Activated naive CD8-positive, alpha-beta T cell treated with anti-CD3 and anti-CD28 coated beads for 36 hours (primary cell): ENCODE measurements at places on chromosomes 11 and 22. TPM values are rescaled to one million over a fixed set of nuclear protein-coding genes. Genes with fewer than 3 reads are reported as not detected.

- no peak for DNase-seq
These were observed 22.9 kb downstream of the CDKN1C start for GRCh38 chr11:2862395-2863275.

- DNase-seq, result no peak
These were observed 7.6 kb upstream of the AMPD3 start for GRCh38 chr11:10447445-10447844.

MPPED2 gene
- total RNA-seq, result 0.19 TPM

EIF1AD gene
- total RNA-seq, result 63.7 TPM

GRCh38 chr22:30078320-30079311, 1.6 kb upstream of the HORMAD2 start:
- DNase-seq, result no peak

DNA sequence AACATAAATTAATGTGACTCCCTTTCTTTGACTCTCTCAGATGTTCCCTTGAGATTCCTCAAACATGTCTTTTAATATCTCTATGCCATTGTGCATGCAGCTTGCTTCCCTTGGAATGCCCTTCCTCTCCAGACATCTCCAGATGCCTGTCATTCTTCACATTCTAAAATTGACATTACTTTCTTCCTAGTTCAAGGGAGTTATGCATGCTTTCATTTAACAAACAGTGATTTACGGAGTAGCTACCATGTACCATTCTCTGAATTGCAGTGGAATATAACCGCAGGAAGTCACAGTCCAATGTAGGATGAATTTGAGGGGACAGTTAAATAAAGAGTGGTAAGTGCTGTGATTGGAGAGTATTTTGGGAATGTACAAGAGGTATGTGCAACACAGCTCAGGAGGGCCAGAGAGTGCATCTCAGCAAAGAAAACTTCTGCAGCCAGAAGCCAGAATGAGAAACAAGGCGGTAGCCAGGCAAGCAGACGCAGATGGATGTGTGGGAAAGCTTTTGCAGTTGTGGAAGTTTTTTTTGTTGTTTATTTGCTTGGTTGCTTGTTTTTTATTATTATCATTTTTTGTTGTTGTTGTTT, 18.7 kb downstream of the MMP10 start:
- no peak for DNase-seq

MIAT gene
- 5.1 TPM for total RNA-seq

GRCh38 chr11:116984589-116984988, 113.6 kb downstream of the SIK3 start:
- DNase-seq, result no peak

- DNase-seq, result no peak
These were observed 6.3 kb downstream of the CCDC34 start for GRCh38 chr11:27356624-27357222.

OR8H1 gene
- not detected for total RNA-seq

DNA sequence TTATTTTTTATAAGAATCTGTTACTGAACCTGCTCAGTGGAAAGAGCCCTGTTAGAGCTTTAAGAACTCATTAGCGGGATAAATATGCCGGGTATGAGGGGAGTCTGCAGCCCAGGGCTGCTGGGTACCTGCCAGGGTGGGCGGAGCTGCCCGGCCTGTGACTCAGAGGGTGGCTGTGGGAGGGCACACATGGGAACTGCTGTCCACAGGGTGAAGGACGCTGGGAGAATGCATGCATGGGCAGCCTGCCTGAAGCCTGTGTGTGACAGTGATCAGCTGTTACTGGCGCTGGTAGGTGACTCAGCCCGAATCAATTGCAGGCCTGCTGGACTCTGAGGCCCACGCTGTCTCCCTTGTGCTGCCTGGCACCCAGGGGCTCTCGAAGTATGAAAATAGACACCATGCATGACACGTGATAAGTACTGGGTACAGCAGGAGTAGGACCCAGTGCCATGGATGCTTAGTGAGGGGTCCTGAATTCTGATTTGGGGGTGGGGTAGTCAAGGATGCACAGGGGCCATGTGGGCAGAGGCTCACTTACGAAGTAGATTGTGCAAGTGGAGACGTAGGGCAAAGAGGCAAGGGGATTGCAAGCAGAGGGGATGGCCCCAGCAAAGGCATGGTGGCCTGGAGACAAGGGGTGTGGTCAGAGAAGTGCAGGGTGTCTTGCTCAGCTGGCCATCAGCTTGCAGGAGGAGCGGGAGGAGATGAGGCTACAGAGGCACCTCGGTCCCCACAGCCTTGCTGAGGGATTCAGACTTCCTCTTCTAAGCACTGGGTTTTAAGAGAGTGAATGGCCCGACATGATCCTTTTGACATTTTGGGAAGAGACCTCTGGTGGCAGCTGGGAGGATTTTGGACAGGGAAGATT, 36.5 kb downstream of the GRIK4 start:
- DNase-seq, result no peak

DNA sequence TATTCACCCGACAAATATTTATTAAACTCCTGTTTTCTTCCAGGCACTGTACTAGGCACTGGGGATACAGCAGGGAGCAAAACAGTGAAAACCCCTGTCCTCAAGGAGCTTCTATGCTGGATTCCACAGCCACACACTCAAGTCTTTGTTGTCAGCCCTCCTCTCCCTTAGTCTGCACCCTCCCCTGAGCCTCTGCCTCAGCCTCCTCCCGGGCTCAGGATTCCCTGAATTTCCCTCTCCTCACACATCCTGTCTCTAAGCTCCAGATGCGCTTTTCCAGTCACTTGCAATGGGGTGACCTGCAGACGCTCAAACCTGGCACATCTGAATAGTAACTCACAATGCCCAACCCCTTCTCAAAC, 13.5 kb upstream of the TUB start:
- no peak for DNase-seq

GRCh38 chr22:49879871-49880270, 26.2 kb downstream of the ZBED4 start:
- DNase-seq, result no peak

GRCh38 chr11:130787973-130788570, 128.2 kb downstream of the SNX19 start:
- no peak for DNase-seq

DNA sequence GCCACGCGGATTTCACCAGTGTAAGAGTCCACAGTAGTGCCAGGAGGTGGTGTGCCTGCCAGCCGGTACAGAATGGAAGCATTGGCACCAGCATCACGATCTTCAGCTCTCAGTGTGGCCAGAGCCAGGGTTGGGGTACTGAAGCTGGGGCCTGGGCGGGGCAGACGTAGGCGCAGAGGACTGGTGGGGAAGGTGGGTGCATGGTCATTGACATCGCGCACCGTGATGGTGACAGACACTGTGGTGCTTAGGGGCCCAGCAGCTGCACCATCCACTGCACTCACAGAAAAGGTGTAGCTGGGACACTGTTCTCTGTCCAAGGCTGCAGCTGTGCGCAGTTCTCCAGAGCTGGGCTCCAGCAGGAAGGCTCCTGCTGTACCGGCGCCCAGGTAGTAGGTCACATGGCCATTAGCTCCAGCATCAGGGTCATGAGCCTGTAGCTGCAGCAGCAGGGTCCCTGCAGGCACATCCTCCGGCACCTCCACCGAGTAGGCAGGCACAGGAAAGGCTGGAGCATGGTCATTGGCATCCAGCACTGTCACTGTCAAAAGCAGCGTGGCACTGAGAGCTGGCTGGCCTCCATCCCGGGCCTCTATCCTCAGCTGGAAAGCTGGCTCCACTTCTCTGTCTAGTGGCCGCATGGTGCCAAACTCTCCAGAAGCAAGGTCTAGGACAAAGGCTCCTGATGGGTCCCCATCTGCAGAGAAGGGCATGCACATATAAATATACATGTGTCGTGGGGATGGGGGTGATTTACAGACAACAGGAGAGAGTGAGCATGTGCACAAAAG, 7.9 kb upstream of the TPP1 start:
- DNase-seq, result no peak

DNA sequence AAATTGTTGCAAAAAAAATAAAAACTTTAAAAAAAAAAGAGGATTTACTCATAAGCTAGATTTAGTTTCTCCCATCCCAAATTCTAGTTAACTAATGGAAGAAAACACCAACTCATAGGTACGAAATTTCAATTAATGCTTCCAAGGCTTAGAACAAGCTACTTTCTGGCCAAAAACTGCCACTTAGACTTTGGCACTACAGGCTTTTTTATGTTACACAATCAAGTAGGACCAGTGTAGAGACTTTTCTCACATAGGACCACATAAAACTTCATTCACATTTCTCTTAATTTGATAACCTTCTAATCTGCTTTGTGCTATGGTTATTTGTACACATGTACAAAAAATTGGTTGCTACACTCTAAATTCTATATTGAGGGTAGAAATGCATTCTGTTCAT, 3.1 kb downstream of the ST13 start:
- DNase-seq, result no peak

PKP3 gene
- not detected for total RNA-seq

DNA sequence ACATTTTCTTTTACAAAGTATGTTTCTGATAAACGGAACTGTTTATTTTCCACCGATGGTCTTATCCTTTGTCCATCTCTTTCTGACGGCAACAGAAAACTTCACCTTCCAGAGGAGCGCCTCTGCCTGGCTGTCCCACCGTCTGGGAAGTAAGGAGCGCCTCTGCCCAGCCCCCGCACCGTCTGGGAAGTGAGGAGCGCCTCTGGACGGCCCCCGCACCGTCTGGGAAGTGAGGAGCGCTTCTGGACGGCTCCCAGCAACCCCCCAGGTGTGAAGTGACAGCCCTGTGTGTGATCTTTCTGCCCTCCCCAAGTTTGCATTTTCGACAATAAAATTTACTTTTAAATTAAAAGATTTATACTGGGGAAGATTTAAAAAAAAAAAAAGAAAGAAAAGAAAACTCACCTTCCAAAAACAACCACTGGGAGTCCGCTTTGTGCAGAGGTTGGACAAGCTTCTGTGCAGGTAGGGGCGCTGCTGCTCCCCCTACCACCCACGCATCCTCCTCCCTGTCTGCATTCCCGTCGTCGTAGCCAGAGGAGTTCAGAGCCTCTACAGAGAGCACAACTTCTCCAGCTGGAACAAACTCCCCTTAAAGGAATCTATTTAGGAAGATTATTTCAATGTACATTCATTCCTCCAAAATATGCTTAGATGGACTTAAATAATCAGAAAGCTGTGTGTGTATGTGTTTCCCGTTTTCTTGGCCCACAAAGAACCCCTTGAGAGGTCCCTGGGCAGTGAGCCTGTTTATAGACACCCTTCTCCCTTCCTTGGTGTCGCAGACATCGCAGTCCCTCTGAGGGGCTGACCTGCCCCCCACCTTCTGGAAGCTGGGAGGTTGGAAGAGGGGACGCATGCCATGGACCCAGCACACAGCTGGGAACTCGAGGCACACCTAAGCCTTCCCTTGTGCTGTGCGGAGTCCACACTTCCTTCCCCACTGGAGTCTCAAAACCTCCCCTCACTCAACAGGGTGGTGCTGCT, 849 bp upstream of the APOBEC3B start:
- DNase-seq, result no peak

HSPB2 gene
- not detected for total RNA-seq

TSSK2 gene
- total RNA-seq, result not detected

- no peak for DNase-seq
These were observed 1.4 kb upstream of the EMSY start for GRCh38 chr11:76443268-76443980.

DNA sequence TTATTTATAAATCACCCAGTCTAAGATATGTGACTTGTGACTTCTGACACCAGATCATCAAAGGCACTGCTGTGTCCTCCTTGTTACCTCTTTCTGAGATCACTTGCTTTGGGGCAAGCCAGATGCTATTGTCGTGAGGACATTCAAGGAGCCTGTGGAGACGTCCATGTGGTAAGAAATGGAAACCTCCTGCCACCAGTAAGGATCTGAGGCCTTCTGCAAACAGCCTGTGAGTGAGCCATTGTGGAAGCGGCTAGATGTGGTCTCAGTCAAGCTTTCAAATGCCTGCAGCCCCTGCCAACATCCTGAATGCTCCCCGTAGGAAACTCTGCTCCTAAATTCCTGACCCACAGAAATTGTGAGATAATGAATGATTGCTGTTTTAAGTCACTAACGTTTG, 11.7 kb upstream of the RDX start:
- no peak for DNase-seq

OR51B5 gene
- total RNA-seq, result not detected

DNA sequence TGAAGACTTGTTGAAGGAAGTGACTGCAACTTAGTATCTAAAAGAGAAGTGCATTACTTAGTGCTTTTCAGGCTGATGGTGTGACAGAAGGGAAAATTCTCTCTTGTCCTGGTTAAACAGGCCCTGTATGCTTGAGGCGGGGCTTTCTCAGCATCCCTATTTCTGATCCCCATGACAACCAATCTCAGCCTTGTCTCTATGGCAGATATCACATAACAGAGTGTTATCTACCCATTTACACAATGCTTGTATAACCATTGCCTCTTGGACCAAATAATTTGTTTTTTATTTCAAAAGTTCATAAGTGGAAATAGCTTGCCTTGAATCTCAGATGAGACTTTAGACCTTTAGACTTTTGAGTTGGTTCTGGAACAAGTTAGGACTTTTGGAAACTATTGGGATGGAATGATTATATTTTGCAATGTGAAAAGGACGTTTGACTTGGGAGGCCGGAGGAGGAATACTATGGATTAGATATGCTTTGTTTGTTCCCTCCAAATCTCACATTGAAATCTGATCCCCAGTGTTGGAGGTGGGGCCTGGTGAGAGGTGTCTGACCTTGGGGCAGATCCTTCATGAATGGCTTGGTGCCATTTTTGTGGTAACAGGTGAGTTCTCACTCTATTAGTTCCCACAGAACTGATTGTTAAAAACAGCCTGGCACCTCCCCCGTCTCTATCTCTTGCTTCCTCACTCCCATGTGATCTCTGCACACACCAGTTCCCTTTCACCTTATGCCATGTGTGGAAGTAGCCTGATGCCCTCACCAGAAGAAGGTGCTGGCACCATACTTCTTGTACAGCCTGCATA, 3.1 kb upstream of the GLYAT start:
- DNase-seq, result no peak
